ENCODE measurements at places on chromosomes 7 and 10. TPM values are rescaled to one million over a fixed set of nuclear protein-coding genes. Genes with fewer than 3 reads are reported as not detected.

DNA sequence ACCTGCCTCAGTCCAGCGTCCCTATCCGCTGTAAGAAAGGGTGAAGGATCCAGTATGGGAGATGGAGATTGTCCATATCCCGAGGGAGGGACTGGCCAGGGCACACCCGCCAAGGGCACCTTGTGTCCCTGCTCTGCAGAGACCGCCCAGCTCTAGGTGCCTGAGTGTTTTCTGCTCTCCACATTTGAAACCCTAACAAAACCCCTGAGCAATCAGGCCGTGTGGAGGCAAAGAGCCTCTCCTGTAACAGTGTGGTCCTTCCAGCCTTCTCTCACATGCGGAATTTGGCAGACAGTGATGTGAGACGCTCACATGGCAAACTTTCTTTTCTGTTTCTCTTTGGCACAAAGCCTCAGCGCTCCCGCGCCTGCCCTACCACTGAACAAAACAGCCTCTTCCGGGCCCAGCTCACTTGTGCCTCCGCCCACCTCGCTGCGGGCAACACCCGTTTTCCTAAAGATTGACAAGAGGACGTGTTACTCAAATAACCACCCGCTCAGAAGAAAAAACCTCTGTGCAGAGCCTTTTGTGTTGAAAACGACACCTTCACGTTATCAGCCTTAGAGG is 514.8 kb downstream of the DNAJB6 start:
- no peak for DNase-seq

DNA sequence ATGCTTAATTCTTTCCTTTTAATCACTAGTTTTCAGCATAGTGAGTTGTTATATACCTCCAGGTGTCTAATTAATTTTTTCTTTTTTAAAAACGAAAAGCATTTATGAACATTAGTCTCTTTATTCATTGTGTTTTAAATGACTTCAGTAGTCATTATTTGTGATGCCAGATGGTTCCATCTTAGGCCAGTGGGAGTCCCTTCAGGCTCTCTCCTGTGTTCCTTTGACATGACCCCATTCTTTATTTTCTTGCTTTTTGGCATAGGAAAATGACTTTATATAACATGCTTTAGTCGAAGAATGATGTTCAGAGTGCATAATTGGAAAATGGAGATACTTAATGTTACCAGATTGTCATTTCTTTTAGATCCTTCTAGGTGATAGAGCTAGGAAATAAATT is 24.4 kb downstream of the MKLN1 start:
- DNase-seq = no peak

GRCh38 chr10:117483056-117483590 is 59.4 kb upstream of the EMX2 start:
- DNase-seq = no peak

GNGT1 gene
- not detected for total RNA-seq

ASB13 gene
- 8.4 TPM for total RNA-seq
